ENCODE measurements at places on chromosomes 2 and 18.

DNA sequence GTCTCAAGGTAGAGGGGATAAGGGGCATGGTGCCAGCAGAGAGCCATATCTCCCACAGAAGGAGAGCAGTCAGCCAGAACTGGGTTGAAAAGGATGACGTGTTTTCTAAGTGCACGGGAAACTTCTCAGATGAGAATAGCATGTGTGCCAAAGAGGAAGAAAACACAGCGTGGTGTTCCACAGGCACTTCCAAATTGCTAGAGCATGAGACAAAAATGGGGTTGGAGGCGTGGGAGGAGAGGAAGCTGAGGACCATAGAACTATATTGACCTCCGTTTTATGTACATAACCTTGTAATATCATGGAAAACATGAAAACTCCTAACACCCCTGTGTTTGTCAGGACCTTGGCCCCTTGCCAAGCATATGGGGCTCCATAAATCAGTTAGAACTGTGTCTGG lies 682.7 kb upstream of the RAB6C start:
- no peak overlapping the region for H3K4me3 ChIP-seq
- H3K27ac ChIP-seq: no peak overlapping the region
- peaks cover 10% of the 10 kb centered on the region for H3K27me3 ChIP-seq
- H3K4me1 ChIP-seq: no peaks in the 10 kb centered on the region
- H3K36me3 ChIP-seq: no peaks in the 10 kb centered on the region

GRCh38 chr2:176159663-176160250 lies 2.6 kb downstream of the HOXD3 start:
- no peak overlapping the region for H3K27ac ChIP-seq
- peaks cover 94% of the 10 kb centered on the region for H3K27me3 ChIP-seq
- peaks cover 1% of the 10 kb centered on the region for H3K4me1 ChIP-seq
- H3K4me3 ChIP-seq: no peak overlapping the region
- H3K36me3 ChIP-seq: no peaks in the 10 kb centered on the region
- DNase-seq: no peak

GRCh38 chr2:68637047-68637446 lies 6.3 kb upstream of the PROKR1 start:
- peaks cover under 1% of the 10 kb centered on the region for H3K36me3 ChIP-seq
- H3K4me1 ChIP-seq: no peaks in the 10 kb centered on the region
- no peak overlapping the region for H3K27ac ChIP-seq
- DNase-seq: no peak

- H3K4me3 ChIP-seq: no peak overlapping the region
- no peaks in the 10 kb centered on the region for H3K4me1 ChIP-seq
- peaks cover 7% of the 10 kb centered on the region for H3K36me3 ChIP-seq
Observed at GRCh38 chr2:159262904-159263303, 23.6 kb downstream of the WDSUB1 start.

DNA sequence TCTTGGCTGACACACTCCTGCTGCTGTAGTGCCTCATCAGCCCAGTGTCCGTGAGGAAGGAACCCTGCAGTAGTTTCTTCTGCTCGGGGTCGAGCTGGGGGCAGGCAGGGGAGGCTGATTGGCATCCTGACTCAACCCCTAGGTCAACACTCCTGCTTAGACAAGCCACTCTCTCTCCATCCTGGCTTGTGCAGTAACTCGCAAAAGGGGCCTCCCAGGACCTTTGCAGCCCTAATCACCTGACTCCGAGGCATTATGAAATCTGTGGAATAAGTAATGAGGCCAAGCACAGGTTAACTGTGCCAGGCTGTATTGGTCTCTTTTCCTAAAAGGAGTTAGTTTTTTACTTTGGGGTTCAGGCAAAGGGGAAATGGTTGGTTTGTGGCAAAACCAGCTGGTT lies 92.4 kb upstream of the ACAA2 start:
- H3K36me3 ChIP-seq: peaks cover 27% of the 10 kb centered on the region
- H3K4me1 ChIP-seq: peaks cover under 1% of the 10 kb centered on the region
- no peak for DNase-seq
- H3K27me3 ChIP-seq: peaks cover 24% of the 10 kb centered on the region
- no peak overlapping the region for H3K4me3 ChIP-seq
- H3K27ac ChIP-seq: no peak overlapping the region

DNA sequence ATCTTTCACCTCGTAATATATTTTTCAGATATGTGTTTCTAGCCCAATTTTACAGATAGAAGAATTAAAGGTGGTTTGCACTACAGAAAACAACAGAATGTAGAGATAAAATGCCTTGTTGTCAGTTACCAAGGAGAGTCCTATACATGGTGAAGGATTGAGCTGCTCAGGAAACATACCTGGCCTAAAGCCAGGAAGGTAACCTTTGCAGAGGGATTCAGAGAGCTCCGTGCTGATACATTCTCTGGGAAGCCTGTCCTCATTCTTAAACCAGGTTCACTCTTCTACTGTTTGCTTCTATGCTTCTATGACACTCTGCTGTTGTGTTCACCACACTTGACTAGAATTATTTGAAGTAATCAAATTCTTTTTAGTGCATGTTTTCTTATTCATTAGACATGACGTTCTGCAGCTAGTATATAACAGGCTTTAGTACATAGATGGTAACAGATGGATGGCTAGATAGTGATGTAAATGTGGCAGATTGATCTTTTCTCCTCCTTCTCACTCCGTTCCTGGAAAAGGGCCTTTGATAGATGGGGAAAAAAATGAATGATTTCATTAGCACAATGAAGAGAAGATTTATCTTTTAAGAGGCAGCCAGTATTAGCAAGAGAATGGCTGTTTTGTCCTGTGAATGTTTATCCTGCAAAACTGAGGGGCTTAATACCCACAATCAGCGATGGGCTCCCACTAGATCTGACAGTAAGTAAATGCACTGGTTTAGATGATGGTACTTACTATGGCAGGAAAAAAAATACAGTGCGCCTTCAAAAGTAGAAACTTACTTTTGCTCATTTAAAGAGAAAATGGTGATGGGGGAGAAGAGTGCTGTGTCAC lies 589.6 kb upstream of the FAM98A start:
- no peaks in the 10 kb centered on the region for H3K27me3 ChIP-seq
- no peak overlapping the region for H3K4me3 ChIP-seq
- H3K27ac ChIP-seq: no peak overlapping the region
- H3K4me1 ChIP-seq: no peaks in the 10 kb centered on the region
- no peaks in the 10 kb centered on the region for H3K36me3 ChIP-seq

GRCh38 chr18:37297106-37297505 lies 268.5 kb downstream of the CELF4 start:
- no peak overlapping the region for H3K4me3 ChIP-seq
- H3K27ac ChIP-seq: no peak overlapping the region
- peaks cover 12% of the 10 kb centered on the region for H3K4me1 ChIP-seq
- H3K36me3 ChIP-seq: no peaks in the 10 kb centered on the region

DNA sequence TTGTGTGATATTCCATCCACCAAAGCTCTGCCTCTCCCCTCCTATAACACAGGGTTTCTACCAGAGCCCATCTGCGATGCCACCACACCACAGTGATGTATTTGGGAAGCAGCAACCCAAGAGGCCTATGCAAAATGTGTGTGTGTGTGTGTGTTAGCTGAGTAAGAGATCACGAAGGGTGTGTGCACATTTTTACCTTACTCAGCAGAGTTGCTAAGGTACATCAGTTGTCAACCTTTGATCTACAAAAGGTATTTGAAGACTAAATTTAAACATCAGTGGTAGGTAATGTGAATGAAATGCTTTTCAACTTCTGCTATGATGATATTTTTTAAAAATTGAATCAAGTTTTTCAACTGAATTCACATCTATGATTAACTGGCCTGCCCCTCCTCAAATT lies 227.6 kb downstream of the FBXO15 start:
- H3K4me1 ChIP-seq: no peaks in the 10 kb centered on the region
- no peak overlapping the region for H3K4me3 ChIP-seq
- DNase-seq: no peak
